ENCODE measurements at places on chromosomes 3 and 15.
A peak's percentile ranks its signal among the peaks of the same experiment; 100 is the strongest.

GRCh38 chr15:64070965-64071851, 22.4 kb downstream of the CIAO2A start:
- peak; percentile 50 for DNase-seq

DNA sequence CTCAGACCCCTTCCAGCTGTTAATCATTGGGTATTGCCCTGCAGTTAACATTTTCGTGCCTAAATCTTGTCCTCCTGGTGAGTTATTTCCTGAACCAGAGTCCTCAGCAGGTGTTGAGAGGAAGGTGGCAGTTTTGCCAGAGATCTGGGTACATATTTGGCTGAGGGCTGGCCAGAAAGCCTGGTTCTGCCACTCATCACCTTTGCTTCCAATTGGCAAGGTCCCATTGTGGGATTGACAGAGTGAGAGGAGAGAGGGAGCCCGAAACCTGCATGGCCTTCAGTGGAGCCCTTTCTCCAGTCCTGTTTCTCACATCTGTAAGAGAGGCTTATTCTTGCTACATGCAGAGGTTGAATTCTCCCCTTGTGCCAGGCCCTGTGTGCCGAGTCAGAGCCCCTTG, 8.9 kb upstream of the TKT start:
- DNase-seq: no peak

- DNase-seq: no peak
Observed at GRCh38 chr3:175608911-175609310, 749.8 kb downstream of the NAALADL2 start.

GRCh38 chr3:923161-923910, 169.5 kb upstream of the CNTN6 start:
- DNase-seq: no peak

DNA sequence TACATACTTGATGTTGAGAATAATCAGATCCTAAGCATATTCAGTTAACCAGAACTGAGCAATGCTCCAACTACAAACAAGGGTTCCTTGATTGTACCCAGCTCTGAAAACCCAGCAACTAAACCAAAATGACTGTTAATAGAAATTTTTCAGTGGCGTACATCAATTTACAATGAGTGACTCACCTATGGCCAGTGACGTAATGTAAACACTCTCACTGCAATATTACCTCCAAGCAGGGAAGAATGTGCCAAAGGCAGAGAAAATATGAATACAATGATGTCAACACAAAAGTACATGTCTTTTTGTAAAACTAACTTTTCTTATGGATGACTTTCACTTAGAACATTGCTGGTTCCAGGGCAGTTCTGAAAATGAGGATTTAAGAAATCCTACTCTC, 611.3 kb downstream of the EDEM1 start:
- no peak for DNase-seq

- no peak for DNase-seq
Observed at GRCh38 chr3:177776661-177777101, 579.4 kb upstream of the TBL1XR1 start.

GRCh38 chr15:60634815-60635214, 155.9 kb upstream of the ICE2 start:
- DNase-seq: no peak

- DNase-seq: no peak
Observed at GRCh38 chr3:67605377-67605776, 49.0 kb downstream of the SUCLG2 start.

- DNase-seq: no peak
Observed at GRCh38 chr3:112007633-112008032, 8.9 kb downstream of the TAGLN3 start.

- DNase-seq: no peak
Observed at GRCh38 chr15:88627463-88627862, 6.3 kb downstream of the AEN start.

- no peak for DNase-seq
Observed at GRCh38 chr3:66998904-66999235, 763 bp downstream of the KBTBD8 start.

DNA sequence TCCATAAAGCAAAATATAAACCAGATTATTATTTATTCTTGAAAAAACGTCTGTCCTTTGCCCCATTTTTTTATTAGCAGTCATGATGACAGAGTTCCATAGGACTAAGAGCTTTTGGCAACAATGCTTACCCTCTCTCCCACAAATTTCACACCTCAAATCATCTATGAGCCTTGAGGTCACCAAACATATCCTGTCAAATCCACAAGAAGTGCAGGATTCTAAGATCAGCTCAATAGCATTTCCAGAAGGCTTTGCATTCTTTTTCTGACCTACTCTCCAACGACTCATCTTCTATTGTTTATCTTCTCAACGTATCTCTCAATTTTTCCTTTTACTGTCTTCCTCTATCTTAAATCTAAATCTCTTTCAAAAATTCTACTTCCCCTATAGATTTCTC, 619.1 kb upstream of the BCHE start:
- no peak for DNase-seq

DNA sequence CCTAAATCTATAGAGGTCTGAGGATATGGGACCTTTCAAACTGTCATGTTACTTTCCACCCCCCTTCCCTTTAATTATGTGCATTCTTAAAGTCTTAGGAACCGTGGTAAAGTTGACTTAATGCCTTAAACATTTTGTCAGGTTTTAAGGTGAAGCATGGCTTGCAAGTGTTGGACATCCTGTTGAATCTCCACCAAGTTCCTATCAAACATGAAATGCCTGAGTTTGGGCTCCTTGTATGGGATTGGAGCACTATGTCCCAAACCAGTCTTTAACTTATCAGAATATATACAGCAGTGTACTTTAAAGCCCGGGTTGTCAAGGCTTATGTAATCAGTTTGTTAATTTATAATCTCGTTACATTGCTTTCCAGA, 1.1 kb downstream of the SNRK start:
- DNase-seq: no peak

DNA sequence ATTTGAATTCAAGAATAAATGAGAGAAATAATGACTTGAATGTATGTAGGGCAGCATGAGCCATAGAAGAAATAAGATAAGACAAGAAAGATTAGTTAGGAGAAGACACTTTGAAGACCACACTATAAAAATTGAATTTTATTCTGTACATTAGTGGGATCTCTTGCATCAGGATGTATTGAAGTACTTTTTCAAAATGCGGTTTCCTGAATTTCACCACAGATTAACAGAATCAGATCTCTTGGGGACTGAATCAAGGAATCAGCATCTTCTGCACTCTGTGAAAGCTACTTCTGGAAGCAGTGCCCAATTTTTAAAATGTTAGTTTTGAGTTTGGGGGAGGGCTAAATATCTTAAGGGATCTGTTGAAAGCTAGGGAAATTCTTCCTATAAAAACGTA, 763.9 kb upstream of the GOLIM4 start:
- DNase-seq: no peak

DNA sequence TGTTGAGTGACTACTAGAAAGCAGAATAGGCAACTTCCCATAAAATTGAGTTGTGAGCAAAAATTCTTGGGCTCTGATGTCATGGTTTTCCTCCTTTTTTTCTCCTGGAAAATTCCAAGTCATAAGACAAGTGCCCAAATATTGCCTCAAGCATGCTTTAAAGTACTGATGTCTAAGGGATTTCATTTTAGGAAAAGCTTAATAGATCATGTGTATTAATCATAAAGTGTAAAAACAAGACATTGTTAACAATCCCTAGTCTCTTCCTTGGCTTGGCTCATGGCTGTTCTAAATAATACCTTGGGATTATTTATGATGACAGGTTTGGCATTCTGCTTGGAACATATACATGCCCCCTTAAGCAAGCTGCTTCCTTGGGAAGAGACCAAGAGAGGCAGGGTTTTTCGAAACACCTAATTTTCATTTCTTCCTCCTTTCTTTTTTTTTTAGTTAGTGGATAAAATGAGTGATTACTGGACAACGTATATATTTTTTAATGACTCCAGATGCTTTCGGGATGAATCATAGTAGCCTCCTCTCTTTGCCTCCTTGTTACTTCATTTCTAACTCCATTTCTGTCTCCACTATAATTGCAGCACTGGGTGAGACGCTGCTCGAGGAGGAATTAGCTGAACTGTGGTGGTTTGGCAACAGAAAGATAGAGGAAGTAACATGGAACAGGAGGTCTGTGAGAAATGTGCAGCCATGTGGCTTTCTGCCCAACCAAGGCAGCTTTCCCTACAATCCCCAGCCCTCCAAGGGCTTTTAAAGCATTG, 104.9 kb downstream of the TPRG1 start:
- no peak for DNase-seq

GRCh38 chr15:45435124-45435903, 57.0 kb upstream of the GATM start:
- DNase-seq: no peak

DNA sequence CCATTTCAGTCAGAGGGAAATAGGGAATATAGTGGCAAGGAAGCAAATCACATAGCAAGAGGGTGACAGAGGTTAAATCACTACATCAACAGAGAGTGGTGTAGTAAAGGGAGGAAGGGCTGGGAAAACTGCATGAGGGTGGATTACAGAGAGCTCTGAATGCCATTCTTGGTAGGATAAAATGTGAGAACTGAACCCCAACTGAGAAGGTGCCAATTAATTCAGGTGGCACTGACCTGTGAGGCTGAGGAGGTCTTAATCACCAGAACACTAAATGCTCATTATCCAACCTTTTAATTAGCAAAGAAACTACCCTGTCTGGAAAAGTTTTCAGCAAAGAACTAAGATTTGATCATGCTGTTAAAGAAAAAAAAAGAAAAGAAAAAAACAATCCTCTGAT, 202.7 kb downstream of the LRRN1 start:
- no peak for DNase-seq

GRCh38 chr3:89803711-89804110, 696.3 kb downstream of the EPHA3 start:
- no peak for DNase-seq

DNA sequence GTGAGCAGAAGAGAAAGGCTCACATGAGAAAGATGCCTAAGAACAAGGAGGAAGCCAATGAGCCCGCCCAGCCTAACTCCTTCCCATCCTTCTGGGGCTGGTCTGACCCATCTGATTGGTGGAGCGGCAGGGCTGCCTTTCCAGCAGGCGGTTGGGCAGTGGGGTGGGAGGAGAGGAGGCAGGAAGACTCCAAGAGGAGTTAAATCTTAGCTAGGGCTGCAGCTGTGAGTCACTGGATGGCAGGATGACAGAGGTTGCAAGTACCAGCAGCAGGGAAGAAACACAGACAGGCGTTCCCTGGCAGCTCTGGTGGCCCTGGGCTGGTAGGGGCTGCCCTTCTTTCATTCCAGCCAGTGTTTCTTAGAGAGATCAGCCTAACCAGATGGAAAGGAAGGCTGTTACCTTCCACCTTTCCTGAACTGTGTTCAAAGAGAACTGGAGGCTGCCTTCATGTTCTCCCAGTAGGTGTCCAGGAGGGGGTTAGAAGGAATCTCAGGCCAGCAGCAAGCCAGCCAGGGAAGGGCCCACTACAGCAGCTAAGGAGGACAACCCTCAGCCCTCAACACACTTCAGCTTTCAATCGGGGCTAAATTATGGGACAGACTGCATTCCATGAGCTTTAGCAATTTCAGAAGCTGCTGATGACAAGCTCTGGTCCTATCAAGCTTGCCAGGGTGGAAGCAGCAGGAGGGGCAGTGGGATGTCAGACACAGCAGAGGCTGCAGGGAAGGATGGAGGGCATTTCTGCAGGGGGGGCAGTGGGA, 50.3 kb downstream of the CHSY1 start:
- DNase-seq: peak; percentile 44

- DNase-seq: no peak
Observed at GRCh38 chr15:77295446-77295845, 124.5 kb downstream of the PEAK1 start.

DNA sequence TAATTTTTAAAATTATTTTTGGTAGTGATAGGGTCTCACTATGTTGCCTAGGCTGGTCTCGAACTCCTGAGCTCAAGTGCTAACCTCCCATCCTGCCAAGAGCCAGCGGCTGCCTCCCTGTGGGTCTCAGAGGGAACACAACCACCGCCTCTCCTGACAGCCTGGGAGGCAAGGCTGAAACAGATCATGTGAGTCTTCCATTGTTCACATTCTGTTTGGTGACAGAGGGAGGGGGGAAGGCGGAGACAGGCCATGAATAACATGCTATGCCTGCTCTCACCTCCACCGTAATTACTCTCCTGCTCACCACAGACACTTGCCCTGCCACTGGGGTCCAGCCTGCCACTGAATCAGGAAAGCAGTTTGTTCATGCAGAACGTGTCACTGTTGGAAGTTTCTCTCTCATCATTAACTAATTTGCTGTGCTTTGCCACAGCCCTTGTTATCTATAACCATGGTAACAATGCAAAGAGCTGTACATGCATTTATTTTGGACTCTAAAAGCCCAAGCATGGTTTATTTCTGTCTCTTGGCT, 78.4 kb upstream of the RASGRF1 start:
- DNase-seq: no peak

DNA sequence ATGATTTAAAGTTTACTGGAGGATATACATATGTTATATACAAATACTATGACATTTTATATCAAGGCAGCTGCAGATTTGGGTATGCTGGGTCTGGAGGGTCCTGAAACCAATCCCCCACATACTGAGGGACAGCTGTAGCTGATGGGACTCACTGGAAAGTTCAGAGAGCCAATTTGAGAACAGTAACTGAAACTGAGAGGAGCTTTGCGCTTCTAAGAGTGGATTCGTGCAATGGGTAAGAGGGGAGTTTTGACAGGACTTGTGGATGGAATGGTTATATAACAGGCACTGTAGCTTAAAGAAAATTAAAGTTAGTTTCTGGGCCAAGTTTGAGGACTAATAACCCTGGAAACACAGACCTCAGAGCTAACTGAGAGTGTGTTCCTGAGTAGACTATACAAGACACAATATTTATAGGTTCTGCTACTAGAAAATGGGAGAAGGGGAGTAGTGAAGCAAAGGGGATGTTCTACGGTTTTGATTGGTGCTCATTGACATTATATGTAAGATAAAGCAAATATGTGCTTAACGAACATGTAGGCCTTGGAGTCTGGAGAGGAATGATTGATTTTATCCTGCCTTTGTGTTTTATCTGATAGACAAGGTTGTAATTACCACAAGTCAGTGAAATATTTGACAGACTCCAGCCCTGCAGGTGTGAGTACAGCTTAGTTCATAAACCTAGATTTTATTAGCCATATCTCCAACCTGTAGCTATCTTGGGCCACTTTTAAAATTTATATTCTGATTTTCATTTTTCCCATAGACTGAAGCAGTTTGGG, 4.8 kb upstream of the ZMAT3 start:
- DNase-seq: no peak

- DNase-seq: no peak
Observed at GRCh38 chr15:95281470-95281869, 1049.0 kb upstream of the NR2F2 start.

- peak; percentile 89 for DNase-seq
Observed at GRCh38 chr3:129316248-129317013, 37.8 kb downstream of the HMCES start.

- DNase-seq: no peak
Observed at GRCh38 chr3:133362539-133362938, 37.3 kb upstream of the BFSP2 start.

DNA sequence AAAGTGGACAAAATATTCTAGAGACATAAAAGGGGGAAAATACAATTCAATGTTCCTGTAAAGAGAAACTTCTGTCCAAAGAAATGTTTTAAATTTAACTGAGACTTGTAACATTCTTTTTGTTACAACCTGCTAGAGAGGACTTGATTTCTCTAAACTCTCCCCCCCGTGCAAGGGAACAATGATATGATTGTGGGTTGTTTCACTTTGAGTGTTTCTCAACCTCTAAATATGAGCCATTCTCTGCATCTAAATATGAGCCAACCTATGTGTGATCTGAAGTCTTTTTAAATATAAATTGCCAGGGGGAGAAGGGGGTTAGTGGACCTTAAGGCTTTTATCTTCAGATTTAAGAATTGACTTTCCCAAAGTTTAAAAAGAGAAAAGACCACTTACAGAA, 14.6 kb downstream of the ZNF860 start:
- no peak for DNase-seq

Measured in omental fat pad (tissue), 4 donors.